ENCODE measurements at places on chromosomes 12 and 14.

DNA sequence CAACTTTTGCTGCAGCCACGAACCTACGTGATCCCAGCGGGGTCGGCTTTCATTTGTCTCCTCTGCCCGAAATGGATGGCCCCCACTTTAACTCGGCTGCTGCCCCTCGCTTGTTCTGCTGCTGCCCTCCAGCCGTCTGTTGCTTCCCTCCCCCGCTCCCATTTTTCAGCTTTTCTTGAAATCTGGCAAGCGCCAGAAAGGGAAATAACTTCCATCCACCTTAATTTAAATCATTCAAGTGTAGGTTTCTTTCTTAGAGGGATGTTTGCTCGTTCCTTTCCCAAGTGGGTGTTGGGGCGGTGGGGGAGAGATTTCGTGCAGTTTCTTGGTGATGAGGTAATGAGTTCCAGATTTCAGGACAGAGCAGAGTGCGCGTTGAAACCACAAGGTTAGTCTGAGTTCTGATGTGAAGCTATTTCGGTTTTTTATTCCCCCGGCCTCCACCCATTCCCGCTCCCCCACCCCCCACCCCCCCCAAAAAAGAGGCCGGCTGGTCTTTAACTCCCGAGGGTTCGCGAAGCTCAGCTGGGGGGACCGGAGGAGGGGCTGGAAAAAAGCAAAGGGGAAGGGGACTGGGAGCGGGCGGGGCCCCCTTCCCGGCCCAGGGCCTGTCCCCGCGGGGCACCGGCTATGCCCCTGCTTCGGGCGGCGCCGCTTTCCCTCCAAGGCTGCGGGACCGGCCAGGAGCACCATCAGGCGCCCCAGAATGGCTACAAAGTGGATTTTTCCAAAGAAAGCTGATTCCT, 2.2 kb upstream of the ZFP36L1 start:
- peak; percentile 57 for DNase-seq

GRCh38 chr14:32211068-32211404, 8.0 kb upstream of the RNU6-8 start:
- DNase-seq, result no peak

DNA sequence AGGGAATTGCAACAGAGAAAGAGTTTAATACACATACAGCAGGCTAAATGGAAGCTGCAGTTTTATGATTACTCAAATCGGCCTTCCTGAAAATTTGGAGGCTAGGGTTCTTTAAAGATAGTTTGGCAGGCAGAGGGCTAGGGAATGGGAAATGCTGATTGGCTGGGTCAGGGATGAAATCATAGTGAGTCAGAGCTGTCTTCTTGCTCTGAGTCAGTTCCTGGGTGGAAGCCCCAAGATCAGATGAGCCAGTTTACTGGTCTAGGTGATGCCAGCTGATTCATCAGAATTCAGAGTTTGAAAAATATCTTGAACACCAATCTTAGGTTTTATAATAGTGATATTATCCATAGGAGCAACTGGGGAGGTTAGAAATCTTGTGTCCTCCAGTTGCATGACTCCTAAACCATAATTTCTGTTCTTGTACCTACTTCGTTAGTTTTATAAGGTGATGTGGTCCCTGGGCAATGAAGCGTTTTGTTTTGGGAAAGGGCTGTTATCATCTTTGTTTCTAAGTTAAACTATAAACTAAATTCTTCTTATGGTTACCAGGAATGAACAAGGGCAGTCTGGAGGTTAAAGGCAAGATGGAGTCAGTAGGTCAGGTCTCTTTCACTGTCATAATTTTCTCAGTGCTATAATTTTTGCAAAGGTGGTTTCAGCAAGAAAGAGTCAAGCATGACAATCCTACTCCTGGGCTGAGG, 257.8 kb upstream of the CCDC196 start:
- DNase-seq, result peak; percentile 86

GRCh38 chr12:84874125-84874824, 38.3 kb downstream of the SLC6A15 start:
- DNase-seq, result peak; percentile 42

GRCh38 chr12:31317471-31318395, 8.2 kb downstream of the SINHCAF start:
- DNase-seq, result peak; percentile 33

DNA sequence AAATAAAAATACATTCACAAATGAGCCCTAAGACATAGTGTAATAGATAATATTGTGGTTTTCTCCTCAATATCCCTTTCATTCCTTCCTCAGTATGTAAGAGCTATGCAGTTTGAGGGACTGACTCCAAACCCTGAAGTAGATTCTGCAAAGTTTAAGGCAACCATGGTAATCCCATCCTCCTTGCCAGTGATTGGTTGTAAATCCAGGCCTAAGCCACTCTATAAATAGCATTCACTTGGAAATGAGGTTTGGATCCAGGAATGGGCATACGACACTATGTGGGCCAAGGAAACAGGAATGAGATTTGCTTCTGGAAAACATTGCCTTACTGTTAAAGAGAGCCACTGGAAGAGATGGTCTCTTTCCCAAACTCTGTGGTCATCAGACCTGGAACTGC, 468.7 kb upstream of the SOX5 start:
- DNase-seq, result no peak

Data from mammary epithelial cell (primary cell).